ENCODE measurements at places on chromosomes 6 and 20.

DNA sequence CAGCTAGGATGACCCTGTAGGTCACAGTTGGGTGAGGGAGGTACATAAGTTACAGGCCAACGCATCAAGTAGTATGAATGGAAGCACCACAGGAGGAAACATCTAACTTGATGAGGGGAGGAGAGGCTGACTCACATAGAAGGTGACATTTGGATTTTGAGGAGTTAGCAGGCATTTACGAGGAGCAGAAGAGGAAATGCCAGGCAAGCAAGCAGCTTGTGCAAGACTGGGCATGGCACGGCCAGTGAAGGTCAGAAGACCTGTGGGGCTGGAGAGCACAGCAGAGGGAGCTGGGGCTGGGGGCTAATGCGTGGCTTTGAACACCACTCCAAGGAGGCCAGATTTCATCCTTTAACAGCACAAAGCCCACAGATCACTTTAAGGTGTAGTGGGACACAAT, 37.8 kb downstream of the MUC22 start:
- DNase-seq, result no peak

GRCh38 chr6:2429460-2429859, 184.1 kb upstream of the GMDS start:
- DNase-seq, result no peak

DNA sequence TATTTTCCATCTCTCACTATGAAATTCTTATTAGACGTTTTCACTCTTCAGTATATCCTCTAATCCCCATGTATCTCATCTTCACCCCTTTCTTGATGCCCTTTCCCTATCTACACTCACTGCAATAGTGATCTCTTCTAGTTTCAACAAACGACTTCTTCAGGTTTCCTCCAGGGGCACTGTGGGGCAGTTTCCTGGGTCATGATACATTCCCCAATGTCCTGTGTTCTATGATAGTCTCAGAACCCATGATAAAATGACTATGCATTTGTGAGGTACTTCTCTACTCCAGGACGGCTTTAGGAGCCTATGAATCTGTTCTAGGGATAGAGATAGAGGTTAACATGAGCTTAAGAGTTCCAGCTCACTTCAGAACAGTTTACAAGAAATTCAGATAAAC, 183.3 kb downstream of the FOXC1 start:
- DNase-seq, result no peak

- DNase-seq, result no peak
These were observed 14.3 kb upstream of the GOPC start for GRCh38 chr6:117616391-117617209.

DNA sequence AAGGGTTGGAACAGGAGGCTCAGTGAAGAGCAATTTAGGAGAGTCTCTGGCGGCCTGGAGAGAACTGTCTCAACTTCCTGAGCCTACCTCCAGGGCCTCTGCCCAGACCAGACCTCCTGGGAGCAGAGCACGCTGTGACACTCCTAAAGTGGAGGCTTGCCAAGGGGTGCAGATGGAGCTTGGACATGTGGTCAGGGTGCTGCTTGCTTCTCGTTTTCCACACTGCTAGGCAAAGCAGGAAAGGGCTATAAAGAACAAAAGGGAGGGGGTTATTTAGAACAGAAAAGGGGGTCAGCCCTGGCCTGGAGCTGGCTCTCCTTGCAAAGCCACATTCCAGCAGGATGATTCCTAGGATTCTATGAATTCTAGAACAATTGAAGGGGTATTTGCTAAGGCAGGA, 145.7 kb upstream of the GGTLC1 start:
- no peak for DNase-seq

DNA sequence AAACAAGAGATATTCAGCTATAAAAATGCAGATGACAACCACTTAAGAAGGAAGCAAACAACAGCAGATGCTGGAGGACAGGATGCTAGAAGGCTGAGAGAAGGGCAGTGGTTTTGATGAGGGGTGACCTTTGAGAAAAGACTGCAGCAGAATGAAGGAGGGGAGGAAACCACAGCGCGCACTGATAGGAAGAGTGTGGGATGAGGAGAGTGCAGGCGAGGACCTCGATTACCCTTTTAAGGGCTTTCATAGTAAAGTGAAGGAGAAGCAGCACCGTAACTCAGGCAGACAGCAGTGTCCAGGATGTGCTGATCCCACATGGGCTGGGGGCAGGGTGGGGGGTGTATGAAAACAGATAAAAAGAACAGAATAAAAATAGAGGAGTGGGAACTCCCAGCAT, 19.2 kb downstream of the ZBTB2 start:
- DNase-seq, result no peak

DNA sequence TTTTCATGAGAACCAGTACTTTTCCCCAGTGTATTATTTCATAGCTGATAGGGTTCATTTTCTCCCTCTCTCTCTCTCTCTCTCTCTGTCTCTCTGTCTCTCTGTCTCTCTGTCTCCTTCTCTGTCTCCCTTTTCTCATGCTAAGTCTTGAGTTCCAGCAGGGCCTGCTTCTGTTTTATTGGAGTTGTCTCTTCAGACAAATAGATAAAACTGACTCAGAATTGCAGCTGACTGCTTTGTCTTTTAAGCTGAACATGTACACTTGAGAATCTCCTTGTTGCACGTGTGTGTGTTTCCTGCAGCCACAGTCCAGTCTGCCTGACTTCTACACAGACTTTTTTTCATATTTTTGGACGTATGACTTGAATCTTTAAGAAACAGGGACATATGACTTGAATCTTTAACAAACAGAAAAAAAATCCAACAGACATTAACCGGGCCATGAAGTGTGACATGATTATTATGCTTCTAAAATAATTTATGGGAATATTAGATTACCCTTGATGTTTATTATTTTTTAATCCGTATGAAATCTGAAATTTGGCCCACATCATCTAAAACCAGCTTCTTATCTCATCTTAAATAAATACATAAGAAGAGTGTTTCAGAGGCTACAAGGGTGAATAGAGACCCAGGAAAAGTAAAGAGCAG, 71.5 kb downstream of the JAG1 start:
- DNase-seq, result no peak

DNA sequence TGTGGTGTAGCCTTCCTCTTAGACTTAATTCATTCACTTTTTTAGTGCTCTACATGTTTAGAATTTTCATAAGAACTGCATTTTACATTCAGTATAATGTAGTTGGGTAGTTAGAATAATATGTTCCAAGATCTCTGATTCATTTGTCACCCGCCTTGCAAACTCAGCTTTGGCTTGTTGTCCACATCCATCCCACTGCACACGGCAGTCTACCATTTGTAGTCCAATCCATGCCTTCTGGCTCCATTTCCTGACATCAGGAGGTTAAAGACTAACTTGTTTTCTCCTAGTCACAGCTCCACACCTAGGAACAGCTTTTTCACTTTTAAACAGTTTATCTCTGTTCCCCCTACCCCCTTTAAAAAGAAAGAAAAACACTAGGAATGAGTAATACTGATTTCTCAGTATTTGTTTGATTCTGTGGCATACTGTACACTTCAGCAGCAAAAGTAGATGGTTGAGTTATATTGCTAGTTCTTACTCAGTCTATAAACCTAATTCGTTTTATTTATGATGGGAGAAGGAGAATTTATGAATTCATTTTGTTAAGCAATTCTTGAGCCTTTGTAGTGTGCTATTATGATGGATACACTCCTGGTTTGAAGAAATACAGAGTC, 180.9 kb downstream of the ARID1B start:
- no peak for DNase-seq

DNA sequence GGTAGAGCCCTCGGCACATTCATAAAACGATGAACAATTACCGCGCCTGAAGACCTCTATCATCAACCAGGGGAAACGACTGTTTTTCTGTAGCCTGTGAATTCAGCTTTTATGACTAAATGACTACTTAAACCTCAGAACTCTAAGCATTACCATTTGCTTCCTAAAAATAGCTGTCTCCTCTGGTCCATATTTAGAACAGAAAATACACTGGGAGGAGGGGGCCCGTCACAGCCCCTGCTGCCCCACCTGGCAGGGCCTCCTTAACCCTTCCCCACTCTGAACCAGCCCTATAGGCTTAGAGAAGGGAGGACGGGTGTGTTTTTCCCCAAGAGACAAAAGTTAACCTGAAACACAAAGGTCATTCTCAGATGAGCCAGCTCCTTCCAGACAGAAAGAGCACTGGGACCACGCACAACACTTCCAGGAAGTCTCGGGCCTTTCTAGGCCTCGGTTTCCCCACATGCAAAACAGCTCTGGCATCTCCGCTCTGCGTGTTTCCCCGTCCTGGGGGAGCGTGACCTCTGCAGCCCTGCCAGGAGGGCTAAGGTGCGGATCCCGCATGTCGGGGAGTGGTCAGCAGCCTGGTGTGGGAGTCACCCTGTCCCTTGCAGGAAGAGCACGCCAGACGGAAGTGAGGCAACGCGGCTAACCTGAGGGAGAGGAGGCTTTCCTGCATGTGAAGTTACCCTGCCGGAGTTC, 193.9 kb downstream of the DLL1 start:
- DNase-seq, result no peak

- DNase-seq, result no peak
These were observed 213.8 kb upstream of the MARCKS start for GRCh38 chr6:113643407-113643770.

DNA sequence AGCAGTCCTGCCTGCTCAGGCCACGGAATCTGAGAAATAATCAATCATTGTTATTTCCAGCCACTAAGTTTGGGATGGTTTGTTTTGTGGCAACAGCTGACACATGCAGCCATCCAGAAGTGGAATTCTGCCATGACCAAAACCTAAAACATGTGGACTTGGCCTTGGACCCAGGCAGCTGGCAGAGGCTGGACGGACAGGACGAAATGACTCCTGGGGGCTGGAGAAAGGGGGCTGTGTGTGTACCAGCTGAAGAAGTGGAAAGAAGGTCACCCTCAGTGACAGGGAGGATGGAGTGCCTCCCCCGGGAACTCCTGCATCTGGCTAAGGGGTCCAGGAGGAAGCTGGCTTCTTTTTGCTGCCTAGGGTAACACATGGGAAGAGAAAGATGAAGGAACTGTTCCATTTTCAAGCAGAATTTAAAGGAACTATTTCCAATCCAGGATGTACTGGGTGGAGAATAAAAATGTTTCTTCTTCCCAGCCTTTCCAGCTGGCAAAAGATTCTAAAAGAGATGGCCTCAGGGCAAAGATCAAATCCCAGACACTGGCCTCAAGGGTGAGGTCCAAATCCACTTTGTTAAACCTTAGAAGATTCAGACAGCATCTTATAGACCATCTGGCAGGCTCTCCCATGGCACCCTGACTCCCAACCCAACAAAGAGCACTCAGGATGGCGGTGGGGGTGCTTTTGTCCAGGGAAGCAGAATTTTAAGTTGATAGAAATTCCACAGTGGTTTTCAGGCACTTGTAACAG, 14.3 kb downstream of the SERPINB6 start:
- no peak for DNase-seq

GRCh38 chr6:118770112-118770788, 118.9 kb upstream of the CEP85L start:
- no peak for DNase-seq

GRCh38 chr6:22928775-22929174, 359.4 kb downstream of the HDGFL1 start:
- no peak for DNase-seq

- DNase-seq, result no peak
These were observed 37.6 kb upstream of the IRF4 start for GRCh38 chr6:353642-354614.

DNA sequence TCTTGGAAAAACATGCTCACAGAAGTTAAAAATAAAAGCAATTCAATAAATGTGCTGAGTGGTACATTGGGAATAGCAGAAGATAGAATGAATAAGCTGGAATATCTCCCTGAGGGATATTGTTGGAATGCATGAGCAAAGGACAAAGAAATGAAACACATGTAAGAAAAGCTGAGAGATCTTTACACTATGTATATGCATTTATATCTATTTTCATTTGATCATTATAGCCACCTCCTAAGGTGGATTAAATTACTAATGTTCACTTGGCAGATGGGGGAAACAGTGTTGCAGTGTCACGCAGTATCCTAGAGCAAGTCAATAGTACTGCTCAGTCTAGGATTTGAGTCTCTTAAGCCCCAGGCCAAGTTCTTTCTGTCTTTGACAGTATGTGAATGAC, 542.0 kb upstream of the MARCKS start:
- no peak for DNase-seq

GRCh38 chr6:26126394-26127235, 39.4 kb downstream of the HFE start:
- no peak for DNase-seq

DNA sequence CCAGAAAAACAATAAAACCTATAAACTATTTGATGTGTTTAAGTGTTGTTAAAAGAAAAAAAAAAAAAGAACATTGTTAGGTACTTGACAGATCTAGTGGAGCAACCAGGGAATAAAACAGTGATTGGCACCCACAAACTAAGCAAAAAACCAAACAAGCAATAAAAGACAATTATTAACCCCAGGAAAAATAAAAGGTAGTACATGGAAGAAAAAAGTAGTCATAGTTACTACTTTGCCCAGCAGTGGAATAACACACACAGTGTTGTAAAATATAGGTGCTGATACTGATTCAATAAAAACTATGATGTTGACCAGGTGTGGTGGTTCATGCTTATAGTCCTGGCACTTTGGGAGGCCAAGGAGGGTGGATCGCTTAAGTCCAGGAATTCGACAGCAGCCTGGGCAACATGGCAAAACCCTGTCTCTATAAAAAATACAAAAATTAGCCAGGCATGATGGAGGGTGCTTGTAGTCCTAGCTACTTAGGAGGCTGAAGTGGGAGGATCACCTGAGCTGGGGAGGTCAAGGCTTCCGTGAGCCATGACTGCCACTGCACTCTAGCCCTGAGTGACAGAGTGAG, 43.9 kb downstream of the PIGU start:
- no peak for DNase-seq

DNA sequence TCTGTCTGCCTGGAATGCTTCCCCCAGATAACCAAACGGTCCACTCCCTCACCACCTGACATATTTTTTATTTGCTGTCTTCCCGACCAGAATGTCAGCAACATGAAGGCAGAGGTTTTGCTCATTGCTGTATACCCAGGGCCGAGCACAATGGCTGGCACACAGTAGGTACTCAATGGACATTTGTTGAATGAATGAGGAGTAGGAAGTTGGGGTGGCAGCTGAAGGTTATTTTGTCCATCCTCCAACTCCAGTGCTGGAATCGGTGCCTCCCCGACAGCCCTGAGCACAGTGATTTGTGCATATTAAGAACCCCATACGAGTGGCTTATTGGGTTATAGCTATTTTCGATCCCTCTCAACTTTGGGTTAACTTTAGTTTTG, 10.3 kb downstream of the DUSP15 start:
- DNase-seq, result no peak

Measured in activated naive CD4-positive, alpha-beta T cell (primary cell).